ENCODE measurements at places on chromosomes 6 and 20.

GRCh38 chr6:125679128-125679527 is 70.3 kb upstream of the HEY2 start:
- no peak for DNase-seq

- no peak for DNase-seq
Measured at GRCh38 chr20:42688576-42688975, 501.1 kb downstream of the PTPRT start.

GRCh38 chr6:13935190-13935880 is 10.6 kb downstream of the RNF182 start:
- no peak for DNase-seq

DNA sequence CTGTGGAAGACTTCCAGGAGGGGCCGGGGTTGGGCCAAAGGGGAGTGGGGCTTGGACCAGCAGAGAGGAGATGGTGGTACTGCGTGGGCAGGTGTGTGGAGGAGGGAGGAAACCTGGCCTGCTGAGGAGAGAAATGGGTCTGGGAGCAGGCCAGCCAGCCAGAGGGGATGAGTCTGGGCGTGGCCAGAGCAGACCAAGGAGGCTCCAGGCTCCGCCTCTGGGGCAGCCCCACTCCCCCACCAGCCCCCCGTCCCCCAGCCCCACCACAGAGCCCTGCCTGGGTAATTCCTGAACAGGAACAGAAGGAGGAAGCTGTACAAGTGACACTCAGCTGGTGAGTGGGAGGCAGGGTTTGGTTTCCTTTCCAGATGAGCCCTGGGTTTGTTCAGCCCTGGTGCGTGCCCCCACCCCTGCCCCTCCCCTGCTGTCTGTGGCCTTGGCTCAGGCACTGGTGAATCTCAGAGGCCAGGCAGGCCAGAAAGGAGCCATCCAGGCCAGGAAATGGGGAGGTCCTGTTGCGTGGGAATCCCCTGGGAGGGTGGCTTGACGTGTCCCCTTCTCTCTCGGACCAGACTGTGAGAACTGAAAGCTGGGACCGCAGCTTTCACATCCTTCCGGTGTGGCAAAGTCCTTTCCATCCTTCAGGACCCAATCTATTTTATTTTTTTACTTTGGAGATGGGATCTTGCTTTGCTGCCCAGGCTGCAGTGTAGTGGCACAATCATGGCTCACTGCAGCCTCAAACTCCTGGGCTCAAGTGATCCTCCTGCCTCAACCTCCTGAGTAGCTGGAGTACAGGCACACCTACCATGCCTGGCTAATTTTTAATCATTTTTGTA is 9.4 kb upstream of the SRC start:
- DNase-seq = peak; percentile 51

DNA sequence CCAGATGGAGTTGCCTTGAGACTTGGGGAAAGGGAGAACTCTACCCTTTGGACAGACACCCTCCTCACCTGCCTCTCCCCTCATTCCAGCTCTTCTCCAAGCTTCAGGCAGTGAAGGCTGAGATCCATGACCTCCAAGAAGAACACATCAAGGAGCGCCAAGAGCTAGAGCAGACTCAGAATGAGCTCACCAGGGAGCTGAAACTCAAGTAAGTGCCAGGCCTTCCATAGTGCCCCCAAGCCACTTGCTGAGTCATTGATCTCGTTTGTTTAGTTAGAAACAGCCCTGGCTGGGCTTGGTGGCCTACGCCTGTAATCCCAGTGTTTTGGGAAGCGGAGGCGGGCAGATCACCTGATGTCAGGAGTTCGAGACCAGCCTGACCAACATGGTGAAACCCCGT is 39.2 kb downstream of the KIF3B start:
- no peak for DNase-seq

- no peak for DNase-seq
Measured at GRCh38 chr6:105301072-105301503, 101.8 kb downstream of the PREP start.

DNA sequence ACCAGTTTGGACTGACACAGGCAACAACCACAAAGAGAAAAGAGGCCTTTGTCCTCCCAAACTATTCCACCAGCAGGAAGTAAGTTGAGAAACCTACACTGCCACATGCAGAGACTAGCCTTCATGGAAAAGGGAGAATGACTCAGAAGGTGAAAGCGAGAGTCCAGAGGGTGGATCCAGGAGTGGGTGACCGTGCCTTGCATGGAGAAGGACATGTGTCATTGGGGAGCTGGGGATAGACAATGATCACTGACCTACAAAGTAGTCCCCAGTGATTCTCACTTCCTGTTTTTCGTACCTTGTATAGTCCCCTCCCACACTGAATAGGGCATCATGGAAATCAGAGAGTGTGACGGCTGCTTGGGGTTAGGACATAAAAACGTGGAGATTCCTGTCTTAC is 91.9 kb downstream of the MYLK4 start:
- DNase-seq = no peak

GRCh38 chr20:31913431-31914157 is 38.3 kb downstream of the PDRG1 start:
- no peak for DNase-seq

DNA sequence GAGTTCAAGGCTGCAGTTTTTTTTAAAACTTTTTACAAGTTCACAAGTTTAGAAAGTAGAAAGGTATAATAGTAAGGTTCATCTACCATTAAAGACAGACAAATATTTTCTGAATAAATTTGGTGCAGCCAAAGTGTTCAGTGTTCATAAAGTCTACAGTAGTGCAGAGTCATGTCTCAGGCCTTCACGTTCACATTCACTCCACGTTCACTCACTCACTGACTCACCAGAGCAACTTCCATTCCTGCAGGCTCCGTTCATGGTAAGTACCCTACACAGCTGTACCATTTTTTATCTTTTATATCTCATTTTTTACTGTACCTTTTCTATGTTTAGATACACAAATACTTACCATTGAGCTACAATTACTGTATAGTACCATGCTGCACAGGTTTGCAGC is 67.6 kb downstream of the B4GALT5 start:
- DNase-seq = no peak

DNA sequence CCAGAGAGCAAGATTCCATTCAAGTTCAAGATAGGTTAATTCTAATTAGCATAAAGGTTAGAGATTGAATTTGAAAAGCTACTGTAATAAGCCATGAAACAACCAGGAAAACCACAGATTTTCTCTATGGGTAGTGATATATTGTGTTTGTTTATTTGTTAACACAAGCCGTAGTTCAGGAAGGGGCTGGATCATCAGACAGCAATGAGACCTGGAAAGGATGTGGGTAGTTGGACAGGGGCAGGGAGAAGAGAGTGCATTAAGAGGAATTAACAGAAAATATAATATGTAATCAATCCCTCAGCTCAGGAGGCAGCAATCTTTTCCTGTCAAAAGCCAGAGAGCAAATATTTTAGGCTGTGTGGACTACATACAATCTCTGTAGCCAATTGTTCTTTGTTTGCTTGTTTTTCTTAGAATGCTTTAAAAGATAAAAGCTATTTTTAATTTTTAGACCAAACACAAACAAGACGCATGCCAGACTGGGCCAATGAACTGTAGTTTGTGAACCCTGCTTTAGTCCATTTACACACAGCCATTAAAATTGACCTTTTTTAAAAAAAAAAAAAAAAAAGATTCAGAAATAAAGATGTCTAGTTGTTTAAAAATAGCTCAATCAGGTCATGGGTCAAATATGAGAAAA is 398.7 kb upstream of the MARCKS start:
- DNase-seq = no peak

DNA sequence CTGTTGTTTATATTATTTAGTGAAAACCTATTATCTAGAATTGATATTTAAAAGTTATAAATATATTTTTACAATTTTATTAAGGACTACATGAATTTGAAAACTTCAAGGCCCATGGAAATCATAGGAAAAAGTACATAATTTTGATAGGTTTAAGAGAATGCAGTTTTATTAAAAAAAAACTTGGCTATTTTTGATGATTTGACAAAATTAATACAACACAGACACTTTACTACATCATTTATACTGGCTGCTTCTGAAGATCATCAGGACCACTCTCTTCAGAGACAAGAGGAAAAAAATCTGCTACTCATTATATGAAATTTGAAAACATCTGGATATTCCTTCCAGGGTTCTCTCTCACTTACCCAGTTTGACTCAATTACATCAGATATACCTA is 637.7 kb downstream of the BCKDHB start:
- DNase-seq = no peak

GRCh38 chr6:170229851-170230519 is 60.9 kb downstream of the DLL1 start:
- no peak for DNase-seq
